Central memory CD4-positive, alpha-beta T cell (primary cell): ENCODE measurements at places on chromosomes 1 and 21.

DNA sequence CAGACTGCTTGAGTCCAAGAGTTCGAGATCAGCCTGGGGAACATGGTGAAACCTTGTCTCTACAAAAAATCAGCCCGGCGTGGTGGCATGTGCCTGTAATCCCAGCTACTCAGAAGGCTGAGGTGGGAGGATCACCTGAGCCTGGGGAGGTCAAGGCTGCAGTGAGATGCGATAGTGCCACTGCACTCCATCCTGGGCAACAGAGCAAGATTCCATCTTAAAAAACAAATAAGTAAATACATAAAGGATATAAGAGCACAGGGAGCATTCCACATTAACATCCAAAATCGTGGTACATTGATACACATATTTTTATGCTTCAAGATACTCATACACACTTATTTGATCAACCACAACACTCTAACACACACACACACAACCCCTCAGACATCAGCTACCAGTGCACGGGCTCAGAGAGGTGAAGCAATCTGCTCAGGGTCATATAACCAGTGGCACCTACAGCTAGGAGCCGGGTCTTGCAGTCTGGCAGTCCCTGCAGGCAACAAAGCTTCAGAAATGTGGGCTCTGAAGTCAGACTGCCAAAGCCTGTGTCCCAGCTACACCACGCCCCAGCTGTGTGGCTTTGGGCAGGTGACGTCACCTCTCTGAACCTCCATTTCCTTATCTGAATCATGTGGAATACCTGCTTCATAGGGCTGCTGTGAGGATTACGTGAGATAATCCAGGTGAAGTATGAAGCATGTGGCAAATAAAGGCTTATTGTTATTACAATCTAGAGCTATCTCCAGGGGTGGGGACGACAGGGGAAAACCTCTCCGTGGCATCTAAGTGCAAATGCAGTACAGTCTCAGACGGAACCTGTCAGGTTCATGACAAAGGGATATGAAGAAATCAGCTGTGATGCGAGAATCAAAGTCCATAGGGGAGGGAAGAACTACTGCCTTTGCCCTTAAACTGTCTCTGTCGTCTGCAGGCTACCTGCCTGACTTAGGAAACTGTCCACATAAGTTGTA is 4.8 kb upstream of the CRYBG2 start:
- peak; percentile 87 for DNase-seq

- no peak for DNase-seq
Observed at GRCh38 chr1:215744419-215744818, 177.3 kb downstream of the KCTD3 start.

DNA sequence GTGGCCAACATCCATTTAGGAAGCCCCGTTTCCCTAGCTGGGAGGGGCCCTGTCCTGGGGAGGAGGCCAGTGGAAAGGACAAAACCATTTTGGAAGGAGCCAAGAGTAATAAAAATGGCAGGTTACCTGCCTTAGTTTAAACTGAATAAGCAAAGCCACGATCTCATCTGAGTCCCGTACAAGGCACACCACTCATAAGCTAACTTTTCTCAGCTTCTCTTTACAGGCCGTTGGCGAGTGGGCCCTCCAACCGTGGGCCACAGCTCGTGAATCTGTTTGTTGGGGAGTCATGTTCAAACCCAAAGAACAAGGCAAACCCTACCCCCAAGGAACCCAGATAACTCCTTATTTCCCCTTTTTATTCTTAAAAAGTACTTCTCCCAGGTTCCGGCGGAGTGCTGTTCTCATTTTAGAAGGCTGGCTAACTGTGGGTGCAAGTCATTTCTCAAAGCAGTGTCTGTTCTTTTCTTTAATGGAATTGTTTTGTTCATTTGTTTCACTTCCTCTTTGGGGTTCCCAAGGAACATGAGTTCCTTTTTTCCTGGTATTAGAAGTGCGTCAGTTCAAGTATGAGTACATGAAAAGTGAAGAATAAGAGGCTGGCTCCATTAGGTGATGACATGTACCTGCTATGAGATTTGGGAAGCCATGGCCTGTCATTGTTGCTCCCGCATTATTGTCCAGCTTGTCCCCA is 89.0 kb downstream of the PSMG1 start:
- no peak for DNase-seq

GRCh38 chr1:241265428-241265827 is 91.6 kb downstream of the RGS7 start:
- no peak for DNase-seq
